ENCODE measurements at places on chromosomes 12 and 14.
A peak's percentile ranks its signal among the peaks of the same experiment; 100 is the strongest.

GRCh38 chr14:70086685-70087379 is 101.9 kb downstream of the SLC8A3 start:
- H3K36me3 ChIP-seq = no peaks in the 10 kb centered on the region
- no peak overlapping the region for H3K27ac ChIP-seq
- DNase-seq = no peak
- no peak overlapping the region for H3K4me3 ChIP-seq
- H3K4me1 ChIP-seq = no peaks in the 10 kb centered on the region
- H3K27me3 ChIP-seq = peaks cover 50% of the 10 kb centered on the region

DNA sequence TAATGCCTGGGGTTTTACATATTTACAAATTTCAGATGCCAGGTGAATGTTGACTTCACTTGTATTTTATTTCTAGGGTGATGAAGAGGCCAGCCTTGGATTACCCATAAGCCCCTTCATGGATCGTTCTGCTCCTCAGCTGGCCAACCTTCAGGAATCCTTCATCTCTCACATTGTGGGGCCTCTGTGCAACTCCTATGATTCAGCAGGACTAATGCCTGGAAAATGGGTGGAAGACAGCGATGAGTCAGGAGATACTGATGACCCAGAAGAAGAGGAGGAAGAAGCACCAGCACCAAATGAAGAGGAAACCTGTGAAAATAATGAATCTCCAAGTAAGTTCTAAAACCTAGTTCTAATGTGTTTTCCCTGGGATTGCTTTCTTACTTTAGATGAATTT is 41.3 kb upstream of the SLCO1C1 start:
- H3K36me3 ChIP-seq = peaks cover 4% of the 10 kb centered on the region
- no peaks in the 10 kb centered on the region for H3K4me1 ChIP-seq
- no peaks in the 10 kb centered on the region for H3K27me3 ChIP-seq

DNA sequence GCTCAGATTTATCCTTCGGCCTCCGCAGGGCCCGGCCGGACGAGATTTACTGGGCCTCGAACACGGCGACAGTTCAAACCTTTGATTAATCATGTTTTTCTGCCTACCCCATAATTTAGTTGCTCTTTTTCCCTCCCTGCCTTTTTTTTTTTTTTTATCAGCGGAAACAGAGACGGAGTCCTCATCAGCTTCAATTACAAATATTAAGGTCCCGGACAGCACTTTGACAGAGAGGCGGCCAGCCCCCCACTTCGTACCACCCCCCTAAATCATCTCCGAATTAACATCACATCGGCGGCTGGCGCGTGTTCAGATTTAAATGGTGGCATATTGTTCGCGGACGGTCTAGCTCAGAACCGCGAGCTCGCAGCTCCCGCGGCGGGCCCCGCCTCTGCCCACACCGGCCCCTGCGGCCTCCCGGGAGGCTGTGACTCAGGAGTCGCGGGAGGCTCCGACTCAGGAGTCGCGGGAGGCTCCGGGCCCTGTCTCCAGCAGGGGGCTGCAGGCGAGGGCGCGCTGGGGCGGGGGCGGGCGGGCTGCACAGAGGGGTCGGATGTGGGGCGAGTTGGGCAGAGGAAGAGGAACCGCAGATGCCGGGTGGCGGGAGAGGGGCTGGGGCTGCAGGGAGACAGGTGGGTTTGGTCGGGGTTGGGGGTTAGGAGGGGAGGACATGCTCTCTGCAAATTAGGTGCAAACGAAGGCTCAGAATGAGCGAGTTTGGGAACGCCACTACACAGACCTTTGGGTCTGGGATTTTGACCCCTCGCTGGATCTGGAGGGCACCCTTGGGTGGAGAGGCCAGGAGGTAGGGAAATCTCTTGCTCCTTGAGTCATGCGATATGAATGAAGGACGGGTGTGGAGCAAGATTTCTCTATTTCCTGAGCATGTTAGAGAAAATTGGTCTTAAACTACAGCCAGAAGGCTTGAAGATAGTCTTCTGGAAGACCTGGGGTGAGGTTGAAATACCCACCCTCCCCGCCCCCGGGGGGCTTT is 19.6 kb upstream of the ATP5MC2 start:
- peaks cover 27% of the 10 kb centered on the region for H3K4me1 ChIP-seq
- peak; percentile 35 for DNase-seq
- H3K27me3 ChIP-seq = peaks cover 84% of the 10 kb centered on the region
- no peaks in the 10 kb centered on the region for H3K36me3 ChIP-seq

GRCh38 chr12:11891346-11891745 is 179.4 kb upstream of the BCL2L14 start:
- H3K4me1 ChIP-seq = peaks cover 2% of the 10 kb centered on the region
- no peaks in the 10 kb centered on the region for H3K27me3 ChIP-seq
- no peak for DNase-seq
- no peak overlapping the region for H3K27ac ChIP-seq
- peaks cover 38% of the 10 kb centered on the region for H3K36me3 ChIP-seq
